Glutamatergic neuron (in vitro differentiated cells): ENCODE measurements at places on chromosomes 11 and 22. TPM values are rescaled to one million over a fixed set of nuclear protein-coding genes. Genes with fewer than 3 reads are reported as not detected.

DNA sequence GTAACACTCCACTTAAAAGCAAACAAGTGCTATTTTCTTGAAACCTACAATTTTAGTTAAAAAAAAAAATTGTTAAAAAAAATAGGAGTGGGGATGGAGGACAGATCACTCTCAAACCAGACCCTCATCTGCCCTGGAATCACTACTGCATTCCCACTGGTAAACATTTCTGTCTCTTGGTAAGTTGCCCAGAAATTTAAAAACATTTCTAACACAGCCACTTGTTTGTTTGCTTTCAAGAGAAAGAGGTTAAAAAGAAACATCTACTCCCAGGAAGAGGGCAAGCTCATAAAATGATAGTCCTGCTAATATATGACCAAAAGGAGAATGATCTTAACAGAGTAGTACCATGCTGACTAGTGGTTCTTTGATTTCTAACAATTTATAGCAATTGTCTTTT, 83.3 kb downstream of the SGSM3 start:
- H3K4me3 ChIP-seq, result no peak overlapping the region
- H3K27ac ChIP-seq, result no peak overlapping the region
- peaks cover 3% of the 10 kb centered on the region for H3K27me3 ChIP-seq
- H3K4me1 ChIP-seq, result peaks cover 3% of the 10 kb centered on the region

DNA sequence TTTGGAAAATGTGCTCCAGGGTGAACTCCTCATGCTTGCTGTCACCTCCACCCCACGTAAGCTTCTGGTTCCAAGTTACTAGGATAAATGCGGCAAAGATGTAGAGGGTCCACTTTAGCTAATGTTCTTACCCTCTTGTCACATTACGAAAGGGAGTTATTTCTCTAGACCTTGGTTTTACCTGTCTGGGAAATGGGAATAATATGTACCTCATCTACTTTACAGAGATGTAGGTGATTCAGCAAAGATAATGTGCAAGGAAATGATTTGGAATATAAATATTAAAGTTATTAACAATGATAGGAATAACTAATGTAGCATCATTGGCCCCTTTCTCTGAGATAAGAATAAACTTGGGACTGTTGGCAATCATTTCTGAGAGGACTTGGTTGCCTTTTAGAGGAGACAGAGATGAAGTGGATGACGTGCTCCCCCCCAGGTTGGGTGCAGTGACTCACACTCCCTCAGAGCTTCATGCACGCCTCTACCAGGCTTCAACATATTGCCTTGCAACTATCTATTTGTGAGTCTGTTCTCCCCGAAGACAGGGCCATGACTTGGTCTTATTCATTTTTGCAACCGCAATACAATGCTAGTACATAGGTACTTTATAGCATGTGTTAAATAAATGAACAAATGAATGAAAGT, 97.1 kb downstream of the ME3 start:
- no peak overlapping the region for H3K27ac ChIP-seq
- H3K4me3 ChIP-seq, result no peak overlapping the region
- no peaks in the 10 kb centered on the region for H3K4me1 ChIP-seq
- H3K27me3 ChIP-seq, result no peaks in the 10 kb centered on the region
- no peaks in the 10 kb centered on the region for H3K36me3 ChIP-seq

GRCh38 chr22:44379817-44380755, 67.3 kb upstream of the SHISAL1 start:
- peaks cover 4% of the 10 kb centered on the region for H3K4me1 ChIP-seq
- H3K4me3 ChIP-seq, result no peak overlapping the region
- H3K27ac ChIP-seq, result no peak overlapping the region
- peaks cover 8% of the 10 kb centered on the region for H3K27me3 ChIP-seq
- peak; percentile 7 for DNase-seq

Gene ROBO4
- not detected for total RNA-seq

Gene KLHDC7B
- total RNA-seq, result 0.12 TPM
